Activated B cell treated with CpG ODN at 0.5 μM for 24 hours (primary cell): ENCODE measurements at places on chromosomes 5 and 9. TPM values are rescaled to one million over a fixed set of nuclear protein-coding genes. Genes with fewer than 3 reads are reported as not detected.

GRCh38 chr5:123227216-123227615 lies 138.2 kb downstream of the PRDM6 start:
- H3K4me1 ChIP-seq, result no peaks in the 10 kb centered on the region
- H3K36me3 ChIP-seq, result no peaks in the 10 kb centered on the region
- H3K27me3 ChIP-seq, result peaks cover 8% of the 10 kb centered on the region

- H3K4me1 ChIP-seq, result peaks cover 32% of the 10 kb centered on the region
- H3K4me3 ChIP-seq, result no peak overlapping the region
- H3K27me3 ChIP-seq, result no peaks in the 10 kb centered on the region
- no peak overlapping the region for H3K27ac ChIP-seq
- DNase-seq, result no peak
- H3K36me3 ChIP-seq, result peaks cover 73% of the 10 kb centered on the region
Measured at GRCh38 chr5:460273-460625, 17.3 kb downstream of the EXOC3 start.

- DNase-seq, result no peak
- peaks cover 64% of the 10 kb centered on the region for H3K4me1 ChIP-seq
- H3K27me3 ChIP-seq, result no peaks in the 10 kb centered on the region
- peaks cover 46% of the 10 kb centered on the region for H3K36me3 ChIP-seq
Measured at GRCh38 chr5:143314099-143314498, 89.4 kb downstream of the NR3C1 start.

DNA sequence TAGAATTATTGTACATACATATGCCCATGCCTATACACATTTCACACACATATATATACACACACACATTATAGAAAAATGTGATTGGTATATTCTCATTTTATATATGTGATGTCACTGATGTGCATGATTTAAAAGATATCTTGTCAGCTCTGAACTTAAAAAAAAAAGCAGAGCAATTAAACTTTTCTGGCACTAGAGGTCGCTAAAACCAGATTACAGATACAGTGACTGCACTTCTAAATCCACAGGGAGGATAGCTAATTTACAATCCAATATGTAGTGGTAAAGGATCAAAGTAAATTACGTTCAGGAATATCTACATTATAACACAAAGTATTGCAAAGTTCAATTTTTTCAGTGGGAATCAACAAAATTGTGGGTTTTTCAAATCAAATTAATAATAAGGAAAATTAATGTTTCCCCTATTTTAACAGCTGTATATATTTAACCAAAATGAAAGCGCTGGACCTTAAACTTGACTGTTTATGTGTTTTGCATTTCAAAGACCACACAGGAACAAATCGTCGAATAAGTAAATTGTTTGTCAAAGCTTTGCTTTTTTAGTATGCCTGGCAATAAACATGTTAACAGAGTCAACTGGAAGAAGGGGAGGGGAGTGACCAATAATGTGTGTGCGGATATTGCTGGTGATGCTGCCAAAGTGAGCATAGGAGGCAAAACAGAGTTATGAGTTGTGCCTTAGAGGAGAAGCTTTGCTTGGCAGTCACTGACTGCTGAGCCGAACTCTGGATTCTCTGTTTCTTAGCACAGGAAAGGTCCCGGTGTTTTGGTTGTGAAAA lies 1201.4 kb upstream of the C9orf72 start:
- no peak overlapping the region for H3K27ac ChIP-seq
- H3K27me3 ChIP-seq, result no peaks in the 10 kb centered on the region
- no peaks in the 10 kb centered on the region for H3K4me1 ChIP-seq
- no peak overlapping the region for H3K4me3 ChIP-seq

GRCh38 chr5:81800797-81801196 lies 49.9 kb upstream of the SSBP2 start:
- DNase-seq, result no peak
- H3K27ac ChIP-seq, result no peak overlapping the region
- no peak overlapping the region for H3K4me3 ChIP-seq
- H3K4me1 ChIP-seq, result peaks cover 8% of the 10 kb centered on the region
- peaks cover 4% of the 10 kb centered on the region for H3K27me3 ChIP-seq

- no peak overlapping the region for H3K4me3 ChIP-seq
- no peak for DNase-seq
- peaks cover 29% of the 10 kb centered on the region for H3K4me1 ChIP-seq
- H3K27ac ChIP-seq, result no peak overlapping the region
- peaks cover 29% of the 10 kb centered on the region for H3K36me3 ChIP-seq
Measured at GRCh38 chr9:127883959-127884358, 6.5 kb upstream of the AK1 start.

DNA sequence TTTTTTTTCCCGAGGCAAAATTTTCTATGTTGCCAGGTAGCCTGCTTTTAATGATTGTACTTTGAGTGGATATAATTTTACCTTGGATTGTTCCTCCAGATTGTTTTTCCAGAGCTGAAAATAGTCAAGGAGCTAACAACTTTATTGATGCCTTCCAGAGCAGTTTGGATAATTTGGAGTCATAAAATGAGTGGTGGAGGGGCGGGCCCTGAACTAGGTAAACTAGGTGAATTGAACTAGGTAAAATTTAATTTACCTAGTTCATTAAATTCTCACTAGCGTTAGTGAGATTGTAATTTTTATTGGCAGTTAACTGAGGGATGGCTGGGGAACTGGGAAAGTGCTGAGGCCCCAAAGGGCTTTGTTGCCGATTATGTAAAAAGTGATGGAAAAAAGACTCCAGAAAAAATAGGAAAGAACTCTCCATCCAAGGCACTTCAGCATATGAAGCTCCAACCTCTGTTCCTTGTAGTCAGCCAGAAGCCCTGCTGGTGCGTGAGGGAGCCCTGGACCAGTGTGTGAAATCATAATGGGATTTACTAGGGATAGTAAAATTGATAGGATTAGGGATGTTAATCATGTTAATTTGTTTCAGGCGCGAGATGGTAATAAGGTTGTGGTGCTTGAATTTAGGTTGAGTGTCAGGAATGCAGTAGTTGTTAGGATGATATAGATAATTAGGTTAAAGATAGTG lies 1.7 kb downstream of the DNAJC25 start:
- H3K27me3 ChIP-seq, result no peaks in the 10 kb centered on the region
- no peak for DNase-seq
- H3K4me1 ChIP-seq, result peaks cover 29% of the 10 kb centered on the region
- H3K27ac ChIP-seq, result no peak overlapping the region
- H3K36me3 ChIP-seq, result peaks cover 12% of the 10 kb centered on the region
- no peak overlapping the region for H3K4me3 ChIP-seq

DNA sequence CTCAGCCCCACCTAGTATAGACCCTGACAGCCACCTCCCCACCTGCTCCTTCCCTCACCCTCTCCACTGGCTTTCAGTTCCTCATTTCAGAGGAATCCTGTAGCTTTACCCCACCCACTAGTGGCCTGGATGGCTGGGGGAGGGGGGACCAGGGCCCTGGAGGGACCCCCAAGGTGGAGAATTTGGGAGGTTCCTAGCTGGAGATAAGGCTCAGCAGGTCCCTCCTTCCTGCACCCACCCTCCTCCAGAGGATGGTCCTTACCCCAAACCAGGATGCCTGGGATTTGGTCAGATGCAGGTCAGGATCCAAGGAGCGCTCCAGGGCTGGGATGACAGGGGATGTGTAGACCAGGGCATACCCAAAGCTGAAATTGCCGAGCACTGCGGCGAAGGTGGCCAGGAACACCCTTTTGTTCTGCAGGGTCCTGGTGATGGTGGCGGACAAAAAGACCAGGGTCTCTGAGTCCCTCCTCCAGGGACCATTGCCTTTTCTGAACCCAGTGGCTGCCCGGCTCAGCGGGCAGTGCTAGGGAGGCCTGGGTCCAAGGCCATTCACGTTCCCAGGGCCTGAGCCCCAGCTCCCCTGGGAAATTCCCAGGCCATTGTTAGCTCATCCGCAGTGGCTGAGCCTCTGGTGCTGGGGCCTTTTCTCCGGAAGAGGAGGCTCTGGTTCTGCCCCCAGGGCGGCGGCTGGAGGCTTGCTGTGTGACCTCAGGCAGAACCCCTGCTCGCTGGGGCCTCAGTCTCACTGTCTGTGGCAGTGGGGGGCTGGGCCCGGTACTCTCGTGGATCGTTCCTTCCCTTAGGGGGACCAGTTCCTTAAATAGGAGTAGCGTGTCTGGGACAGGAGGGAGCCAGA lies 678 bp downstream of the SLC2A6 start:
- DNase-seq, result peak; percentile 58
- H3K4me1 ChIP-seq, result peaks cover 31% of the 10 kb centered on the region
- H3K4me3 ChIP-seq, result peak overlapping the region; percentile 90

DNA sequence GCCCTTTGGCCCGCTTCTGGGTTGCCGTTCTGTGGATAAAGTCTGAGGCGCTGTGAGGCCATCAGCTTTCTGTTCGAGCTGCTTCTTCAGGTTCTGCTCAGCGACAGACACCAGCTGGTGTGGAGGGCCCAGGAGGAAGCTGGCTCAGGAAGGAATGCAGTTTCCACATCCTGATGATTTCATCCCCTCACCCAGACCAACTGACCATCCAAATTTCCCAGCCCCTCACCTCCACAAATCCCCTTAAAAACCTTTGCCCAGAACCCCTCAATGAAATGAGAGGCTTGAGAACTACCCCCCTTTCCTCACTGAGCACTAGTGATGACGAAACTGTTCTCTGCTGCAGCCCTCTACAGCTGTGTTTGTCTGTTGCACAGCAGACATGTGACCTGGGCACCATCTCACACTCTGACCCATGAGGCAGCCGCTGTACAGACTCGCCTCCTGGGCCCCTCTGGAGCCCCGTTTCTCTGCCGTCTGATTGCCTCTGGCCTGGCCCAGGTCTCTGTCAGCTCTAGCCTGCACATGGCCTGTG lies 45.4 kb downstream of the SPATA31C2 start:
- no peaks in the 10 kb centered on the region for H3K36me3 ChIP-seq
- H3K4me3 ChIP-seq, result no peak overlapping the region
- no peaks in the 10 kb centered on the region for H3K27me3 ChIP-seq
- no peak for DNase-seq
- no peak overlapping the region for H3K27ac ChIP-seq
- no peaks in the 10 kb centered on the region for H3K4me1 ChIP-seq

GRCh38 chr9:4666042-4666699 lies at the start of gene SPATA6L:
SPATA6L (minus strand) TSS chr9:4666480; CDS start chr9:4666250, 230 bp downstream.
- H3K36me3 ChIP-seq, result peaks cover 4% of the 10 kb centered on the region
- H3K27ac ChIP-seq, result peak within 1 kb of the TSS; percentile 63
- peak; percentile 22 for DNase-seq
- H3K4me3 ChIP-seq, result peak within 1 kb of the TSS; percentile 73
- peaks cover 49% of the 10 kb centered on the region for H3K4me1 ChIP-seq

DNA sequence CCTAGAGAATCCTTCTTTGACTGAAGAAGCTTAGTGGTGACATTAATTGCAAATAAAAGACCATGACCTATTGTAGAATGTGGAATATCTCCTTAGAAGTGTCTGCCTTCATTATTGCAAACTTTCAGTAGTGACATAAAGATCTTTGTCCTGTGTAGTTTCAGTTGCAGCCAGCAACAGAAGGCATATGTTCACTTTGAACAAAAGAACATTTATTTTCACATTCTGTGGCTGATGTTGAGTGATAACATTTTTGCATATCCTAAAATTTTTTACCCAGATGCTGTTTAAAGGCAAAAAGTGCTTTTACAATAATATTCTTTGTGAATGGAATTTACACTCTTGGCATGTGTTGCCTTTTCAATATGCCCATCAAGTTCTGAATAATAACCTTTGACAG lies 165.9 kb downstream of the TMC1 start:
- no peaks in the 10 kb centered on the region for H3K36me3 ChIP-seq
- H3K4me1 ChIP-seq, result no peaks in the 10 kb centered on the region
- peaks cover 6% of the 10 kb centered on the region for H3K27me3 ChIP-seq
- H3K27ac ChIP-seq, result no peak overlapping the region
- no peak for DNase-seq
- no peak overlapping the region for H3K4me3 ChIP-seq

DNA sequence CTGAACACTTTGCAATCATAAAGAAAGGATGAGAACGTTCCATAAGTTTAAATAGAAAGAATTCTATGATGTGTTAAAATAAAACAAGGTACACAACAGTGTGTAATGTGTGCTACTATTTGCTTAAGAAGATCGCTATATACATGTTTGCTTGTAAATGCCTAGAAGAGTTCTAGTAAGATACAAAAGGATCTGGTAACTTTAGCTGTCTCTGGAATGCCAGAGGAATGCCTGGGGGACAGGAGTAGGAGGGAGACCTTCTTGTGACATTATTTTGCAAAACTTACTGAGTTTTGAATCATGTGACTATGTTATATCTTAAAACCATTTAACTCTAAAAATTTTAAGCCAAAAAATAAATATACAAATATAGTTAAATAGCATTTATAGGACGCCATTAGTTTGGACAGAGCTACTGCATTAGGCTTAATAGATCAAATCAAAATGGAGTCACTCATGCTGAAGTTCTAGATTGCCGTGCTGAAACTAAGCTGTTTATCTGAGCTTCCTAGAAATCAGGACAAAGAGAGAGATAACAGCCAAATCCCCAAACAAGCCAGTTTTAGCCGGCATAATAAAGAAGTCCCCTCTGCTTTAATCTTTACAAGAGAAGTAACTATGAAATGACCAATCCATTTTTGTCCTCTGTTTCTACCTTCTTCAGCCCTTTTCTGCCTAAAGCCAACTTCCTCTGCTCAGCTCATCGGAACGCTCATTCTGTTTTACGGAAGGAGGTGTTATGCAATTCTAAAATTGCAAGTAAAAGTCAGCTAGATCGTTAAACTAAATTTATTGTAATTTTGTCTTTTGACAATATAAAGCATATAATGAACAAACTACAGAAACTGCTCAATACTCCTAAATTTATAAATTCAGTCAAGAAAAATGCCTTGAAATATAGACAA lies 44.8 kb downstream of the LIX1 start:
- no peak overlapping the region for H3K4me3 ChIP-seq
- no peak overlapping the region for H3K27ac ChIP-seq
- no peaks in the 10 kb centered on the region for H3K36me3 ChIP-seq
- no peaks in the 10 kb centered on the region for H3K27me3 ChIP-seq

DNA sequence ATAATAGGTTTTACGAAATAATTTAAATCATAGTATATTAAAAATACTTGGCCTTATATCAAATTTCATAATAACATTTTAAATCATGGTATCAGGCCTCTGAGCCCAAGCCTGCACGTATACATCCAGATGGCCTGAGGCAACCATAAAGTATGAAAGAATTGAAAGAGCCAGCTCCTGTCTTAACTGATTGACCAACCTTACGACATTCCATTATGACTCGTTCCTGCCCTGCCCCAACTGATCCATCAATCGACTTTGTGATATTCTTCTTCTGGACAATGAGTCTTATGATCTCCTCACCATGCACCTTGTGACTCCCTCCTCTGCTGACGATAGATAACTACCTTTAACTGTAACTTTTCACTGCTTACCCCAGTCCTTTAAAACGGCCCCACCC lies 545.0 kb downstream of the MTRR start:
- H3K27ac ChIP-seq, result no peak overlapping the region
- H3K4me1 ChIP-seq, result no peaks in the 10 kb centered on the region
- H3K27me3 ChIP-seq, result no peaks in the 10 kb centered on the region
- H3K36me3 ChIP-seq, result no peaks in the 10 kb centered on the region
- DNase-seq, result no peak

- no peaks in the 10 kb centered on the region for H3K36me3 ChIP-seq
- H3K4me1 ChIP-seq, result no peaks in the 10 kb centered on the region
- no peak overlapping the region for H3K4me3 ChIP-seq
- no peak for DNase-seq
- H3K27me3 ChIP-seq, result no peaks in the 10 kb centered on the region
- H3K27ac ChIP-seq, result no peak overlapping the region
Measured at GRCh38 chr9:70868661-70869652, 252.5 kb downstream of the TRPM3 start.

SLC25A2 gene
- total RNA-seq, result 2.6 and 3.9 TPM in 2 replicates

FSTL4 gene
- 1.5 and 1.7 TPM in 2 replicates for total RNA-seq

RNF183 gene
- total RNA-seq, result not detected in 2 replicates

TNIP1 gene
- 506 and 512 TPM in 2 replicates for total RNA-seq

WDR38 gene
- total RNA-seq, result not detected in 2 replicates

CNTNAP3 gene
- total RNA-seq, result 0.24 and 0.71 TPM in 2 replicates

NR2F1 gene
- not detected in 2 replicates for total RNA-seq

NMUR2 gene
- total RNA-seq, result not detected in 2 replicates

ELOVL7 gene
- 0.32 and 0.69 TPM in 2 replicates for total RNA-seq

IL4 gene
- not detected in 2 replicates for total RNA-seq

ENTPD2 gene
- not detected in 2 replicates for total RNA-seq
